ENCODE measurements at places on chromosomes 16 and 17.

DNA sequence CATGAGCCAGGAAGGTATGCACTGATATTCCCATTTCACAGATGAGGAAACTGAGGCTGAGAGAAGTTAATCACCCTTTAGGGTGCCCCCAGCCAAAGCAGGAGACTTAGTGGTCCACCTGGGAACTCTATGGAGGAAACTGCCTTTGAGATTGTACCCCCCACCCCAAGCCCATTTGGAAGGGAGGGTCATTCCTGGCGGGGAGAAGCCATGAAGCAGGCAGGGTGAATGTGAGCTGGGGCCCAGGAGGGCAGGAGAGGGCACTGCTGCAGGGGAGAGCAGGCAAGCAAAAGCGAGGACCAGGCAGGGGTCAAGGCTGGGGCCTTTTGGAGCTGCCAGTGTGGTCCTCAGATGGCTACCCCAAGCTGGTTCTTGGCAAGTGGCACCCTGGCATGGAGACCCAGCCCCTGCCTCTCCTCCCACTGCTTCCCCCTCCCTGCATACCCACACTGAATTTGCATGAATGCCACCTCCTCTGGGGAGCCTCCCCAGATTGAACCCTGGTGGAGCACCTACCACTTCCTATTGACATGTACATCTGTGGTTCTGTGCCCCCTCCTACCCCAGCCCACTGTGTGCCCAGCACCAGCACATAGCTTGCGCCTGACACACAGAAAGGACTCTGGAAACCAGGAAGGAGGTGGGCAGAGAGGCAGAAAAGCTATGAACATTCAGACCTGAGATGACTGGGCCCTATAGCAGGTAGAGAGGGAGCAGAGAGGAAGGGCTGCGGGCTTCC lies 965 bp upstream of the TMC6 start:
- DNase-seq: no peak

GRCh38 chr17:55768936-55769624 lies 18.2 kb downstream of the PCTP start:
- DNase-seq: no peak

DNA sequence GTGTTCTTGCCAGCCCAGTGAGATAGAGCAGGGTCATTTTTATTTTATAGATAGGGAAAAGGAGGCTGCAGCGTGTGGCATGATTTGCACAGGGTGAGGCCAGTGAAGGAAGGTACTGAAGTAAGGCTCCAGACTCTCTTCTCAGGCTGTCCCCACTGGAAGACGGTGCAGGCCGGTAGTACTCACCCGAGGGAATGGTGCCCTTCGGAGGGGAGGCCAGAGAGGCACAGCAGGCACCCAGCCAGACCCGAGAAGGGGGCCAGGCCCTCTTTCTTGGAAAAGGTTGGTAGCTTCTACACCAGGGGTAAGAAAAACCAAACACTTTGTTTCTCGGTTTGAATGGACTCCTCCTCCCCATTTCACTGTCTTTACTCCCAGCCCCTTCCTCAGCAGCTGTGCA lies 288 bp downstream of the ANKRD40CL start:
- no peak for DNase-seq

GRCh38 chr16:29862383-29862883 lies 593 bp downstream of the CDIPT start:
- peak; percentile 29 for DNase-seq

DNA sequence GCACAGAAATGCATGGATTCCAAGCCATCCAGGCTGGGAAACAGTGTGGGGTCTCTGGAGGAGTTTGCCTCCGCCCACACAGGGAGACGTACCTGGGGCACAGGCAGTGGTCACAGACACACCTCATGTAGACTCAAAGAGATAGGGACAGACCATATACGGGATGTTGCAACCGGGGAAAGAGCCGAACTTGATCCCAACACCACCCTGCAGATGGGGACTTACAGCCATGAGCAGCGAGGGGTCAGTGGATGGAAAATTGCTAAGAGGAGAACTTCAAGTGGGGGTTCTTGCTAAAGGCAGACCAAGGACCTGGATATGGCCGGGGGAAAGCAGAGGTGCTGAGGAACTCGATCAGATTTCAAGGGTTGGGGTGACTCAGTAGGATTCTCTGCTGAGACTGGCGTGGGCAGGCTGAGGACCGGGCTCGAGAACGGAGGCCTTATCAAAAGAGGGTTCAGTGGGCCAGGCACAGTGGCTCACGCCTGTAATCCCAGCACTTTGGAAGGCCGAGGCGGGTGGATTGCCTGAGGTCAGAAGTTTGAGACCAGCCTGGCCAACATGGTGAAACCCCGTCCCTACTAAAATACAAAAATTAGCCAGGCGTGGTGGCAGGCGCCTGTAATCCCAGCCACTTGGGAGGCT lies 12.0 kb upstream of the DNAH17 start:
- DNase-seq: no peak

DNA sequence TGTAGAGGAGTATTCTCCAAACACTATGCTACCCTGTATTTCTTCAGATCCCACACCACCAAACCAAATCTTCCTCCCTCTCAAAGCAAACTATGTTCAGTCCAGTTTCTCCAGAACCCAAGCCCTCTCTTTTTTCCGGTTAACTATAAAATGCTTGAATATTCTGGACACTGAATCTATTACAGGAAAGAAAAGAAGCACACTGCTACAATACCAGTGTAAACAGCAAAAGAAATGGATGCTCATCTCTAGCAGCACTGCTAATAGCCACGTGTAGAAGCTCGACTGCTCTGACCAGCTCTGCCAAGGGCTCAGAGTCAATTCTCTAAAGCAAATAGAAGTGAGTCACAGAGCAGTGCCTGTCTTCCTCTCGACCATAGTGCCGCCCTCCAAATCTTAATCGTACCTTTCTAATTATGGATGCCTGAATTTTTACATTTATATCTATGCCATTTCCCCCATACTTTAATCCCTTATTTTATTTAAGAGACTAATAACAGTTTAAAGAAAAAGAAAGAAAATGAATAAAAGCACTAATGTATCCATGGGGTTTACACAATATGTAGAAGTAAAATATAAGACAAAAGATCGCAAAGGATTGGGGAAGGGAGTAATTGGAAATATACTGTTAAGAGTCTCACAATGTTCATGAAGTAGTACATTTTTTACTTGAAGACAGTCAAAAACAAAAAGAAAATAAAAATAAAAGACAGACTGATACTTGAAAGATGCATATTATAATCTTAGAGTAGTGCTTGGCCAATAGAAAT lies 154.5 kb downstream of the PARN start:
- no peak for DNase-seq

DNA sequence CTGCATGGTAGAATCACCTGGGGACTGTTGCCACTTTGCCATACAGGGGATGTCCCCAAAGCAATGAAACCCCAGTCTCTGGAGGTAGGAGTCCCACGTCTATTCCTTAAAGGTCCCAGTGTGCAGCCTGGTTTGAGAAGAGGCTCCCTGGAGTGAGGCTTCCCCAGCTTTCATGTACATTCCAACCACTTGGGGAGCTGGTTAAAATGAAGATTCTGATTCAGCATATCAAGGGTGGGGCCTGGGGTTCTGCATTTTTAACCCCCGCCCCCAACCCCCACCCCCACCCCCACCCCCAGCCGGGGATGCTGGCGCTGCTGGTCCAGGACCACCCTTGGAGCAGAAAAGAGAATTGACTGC lies 241.2 kb downstream of the FOXL1 start:
- no peak for DNase-seq

DNA sequence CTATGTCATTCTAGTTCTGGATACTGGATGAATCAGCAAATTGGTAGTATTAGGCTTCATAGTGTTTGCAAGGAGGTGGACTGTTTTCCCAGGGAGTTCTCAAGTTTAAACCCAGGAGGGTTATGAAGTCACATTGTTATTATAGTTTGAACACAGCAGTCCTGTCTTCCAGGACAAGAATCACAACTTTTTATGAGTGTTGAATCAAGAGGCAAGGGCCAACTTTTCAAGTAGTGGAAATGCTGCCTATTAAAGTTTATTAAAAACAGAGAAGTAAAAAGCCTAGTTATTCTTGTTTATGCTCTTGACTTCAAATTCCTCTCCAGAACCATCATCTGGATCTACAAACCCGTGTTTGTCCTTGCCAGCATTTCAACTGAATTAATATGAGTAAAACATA lies 86.3 kb upstream of the GOT2 start:
- no peak for DNase-seq

- DNase-seq: peak; percentile 82
Measured at GRCh38 chr17:32486111-32486700, 587 bp upstream of the CDK5R1 start.

DNA sequence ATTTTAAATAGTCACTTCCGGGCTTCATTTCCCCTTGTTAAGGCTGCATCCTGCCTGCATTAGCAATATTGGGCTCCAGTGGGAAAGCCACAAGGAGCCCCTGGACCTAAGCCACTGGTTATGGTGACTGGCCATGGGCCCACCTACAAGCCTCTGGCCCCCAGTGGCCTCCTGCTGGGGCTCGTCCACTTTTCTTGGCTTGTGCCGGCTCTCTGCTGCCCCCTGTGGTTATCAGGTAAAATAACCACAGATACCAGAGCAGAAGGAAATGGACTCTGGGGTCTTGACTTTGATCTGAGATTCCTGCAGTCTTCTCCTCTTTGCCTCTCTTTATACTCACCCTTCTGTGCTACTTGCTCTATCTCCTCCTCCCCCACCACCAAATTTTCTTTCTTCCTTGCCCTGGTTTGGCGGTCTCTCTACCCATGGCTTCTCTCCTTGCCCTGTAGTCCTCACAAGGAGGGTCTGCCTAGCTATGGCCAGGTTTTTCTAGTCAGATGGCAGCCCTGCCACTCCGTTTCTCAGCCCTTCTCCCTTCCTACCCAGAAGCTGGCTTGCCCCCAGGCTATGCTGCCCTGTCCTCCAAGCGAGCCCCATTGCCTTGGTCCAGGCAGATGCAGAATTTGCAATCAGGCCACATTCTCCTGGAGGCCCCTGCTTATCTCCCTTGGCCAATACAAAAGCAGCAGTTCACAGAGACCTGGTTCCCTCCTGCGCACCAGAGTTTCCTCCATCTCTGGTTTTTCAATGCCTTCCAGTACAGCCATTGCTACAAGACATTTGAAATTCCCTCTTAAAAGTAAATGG lies 82.9 kb upstream of the RCVRN start:
- peak; percentile 11 for DNase-seq

- DNase-seq: no peak
Measured at GRCh38 chr16:31472709-31473203, 804 bp downstream of the TGFB1I1 start.

GRCh38 chr17:82844796-82845162 lies 5.0 kb upstream of the ZNF750 start:
- no peak for DNase-seq

DNA sequence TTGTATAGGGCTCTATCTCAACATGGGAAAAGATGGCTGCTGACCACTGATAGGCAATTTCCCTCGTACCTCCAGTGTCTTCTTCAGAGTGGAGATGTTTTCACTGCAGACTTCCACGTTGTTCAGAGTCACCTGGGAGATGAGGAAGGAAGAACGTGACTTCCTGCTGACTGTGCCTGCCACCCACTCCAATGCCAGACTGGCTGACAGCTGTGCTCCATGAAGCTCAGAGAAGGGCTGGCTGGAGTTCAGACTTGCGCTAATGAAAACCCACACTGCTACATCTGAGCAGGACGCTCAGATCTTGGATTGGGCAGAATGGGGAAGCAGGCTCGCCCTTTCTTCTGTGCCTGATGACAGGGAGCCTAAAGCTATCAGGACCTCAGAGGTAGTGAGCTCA lies 33.1 kb downstream of the COG4 start:
- DNase-seq: no peak

GRCh38 chr16:71919035-71919434 lies 23.7 kb downstream of the IST1 start:
- no peak for DNase-seq

GRCh38 chr17:979212-979538 lies 401 bp downstream of the NXN start:
- DNase-seq: no peak

DNA sequence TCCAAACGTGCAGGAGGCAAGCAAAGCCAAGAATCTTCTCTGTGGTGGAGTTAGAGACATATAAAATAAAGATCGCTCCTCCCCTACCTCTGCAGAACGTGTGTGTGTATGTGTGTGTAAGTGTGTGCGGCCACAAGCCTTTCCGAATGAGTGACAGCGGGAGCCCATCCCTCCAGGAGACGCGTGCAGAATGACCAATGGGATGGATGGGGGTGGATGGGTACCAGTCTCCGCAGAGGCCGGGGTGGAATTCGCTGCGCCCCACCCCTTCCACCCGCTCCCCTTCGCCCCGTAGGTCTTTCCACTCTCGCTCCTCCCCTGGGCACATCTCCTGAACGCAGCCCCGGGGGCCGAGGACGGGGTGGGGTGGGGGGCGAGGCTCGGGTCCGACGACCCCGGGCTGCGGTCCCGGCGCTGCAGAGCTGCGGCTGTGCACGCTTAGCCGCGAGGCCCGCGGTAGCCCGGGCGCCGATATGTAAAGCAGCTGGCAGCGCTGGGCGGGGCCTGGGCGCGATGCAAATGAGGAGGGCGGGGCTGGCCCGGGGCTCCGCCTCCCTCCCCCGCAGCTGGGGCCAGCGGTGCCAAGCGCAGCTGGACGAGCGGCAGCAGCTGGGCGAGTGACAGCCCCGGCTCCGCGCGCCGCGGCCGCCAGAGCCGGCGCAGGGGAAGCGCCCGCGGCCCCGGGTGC lies at the start of gene PRKCB:
Gene PRKCB (plus strand): TSS at position 594 of the 688 bp plus-strand sequence.
- DNase-seq: peak; percentile 85

DNA sequence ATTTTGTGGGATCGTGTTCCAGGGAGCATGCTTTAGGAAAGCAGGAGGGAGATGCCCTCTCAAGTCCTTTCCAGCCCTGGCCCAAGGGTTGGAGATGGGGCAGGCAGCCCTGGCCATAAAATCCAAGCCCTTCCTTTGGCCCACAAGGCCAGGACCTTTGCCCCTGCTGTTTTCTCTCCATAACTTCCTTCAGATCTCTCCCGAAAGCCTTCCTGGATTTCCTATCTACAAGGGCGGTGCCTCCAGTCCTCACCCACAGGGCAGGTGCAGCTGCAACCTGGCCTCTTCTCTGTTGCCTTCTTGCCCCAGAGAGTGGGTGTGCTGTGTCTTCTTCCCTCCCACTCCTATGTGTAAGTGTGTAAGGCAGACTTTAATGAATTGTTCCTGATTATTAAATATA lies 8.5 kb upstream of the PDP2 start:
- no peak for DNase-seq

DNA sequence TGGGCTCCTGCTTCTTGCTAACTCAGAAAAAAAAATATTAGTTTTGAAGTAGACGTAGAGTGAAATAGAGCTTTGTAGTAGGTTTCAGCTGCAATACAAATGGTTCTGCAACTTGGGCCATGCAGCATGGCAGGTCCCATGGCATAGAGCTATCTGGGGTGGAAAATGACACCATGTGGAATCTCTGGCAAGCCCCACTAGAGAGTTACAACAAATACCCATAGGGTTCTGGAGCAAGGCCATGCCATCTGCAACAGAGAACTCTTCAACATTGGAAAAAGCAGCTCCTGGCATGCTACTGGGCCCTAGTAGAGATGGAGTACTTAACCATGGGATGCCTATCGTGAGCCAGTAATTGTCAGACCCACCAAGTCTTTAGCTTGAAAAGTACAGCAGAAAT lies 25.3 kb upstream of the RBBP6 start:
- peak; percentile 16 for DNase-seq

GRCh38 chr16:81830845-81831540 lies 51.9 kb downstream of the PLCG2 start:
- no peak for DNase-seq

Measured in hippocampal formation (tissue), 2 donors.